ENCODE measurements at places on chromosomes 6 and 20.

- DNase-seq: no peak
Observed at GRCh38 chr6:40552941-40553340, 34.2 kb downstream of the LRFN2 start.

GRCh38 chr6:6494677-6495076, 93.8 kb upstream of the LY86 start:
- peak; percentile 60 for DNase-seq

- DNase-seq: no peak
Observed at GRCh38 chr6:46998436-46999017, 43.6 kb downstream of the ADGRF1 start.

DNA sequence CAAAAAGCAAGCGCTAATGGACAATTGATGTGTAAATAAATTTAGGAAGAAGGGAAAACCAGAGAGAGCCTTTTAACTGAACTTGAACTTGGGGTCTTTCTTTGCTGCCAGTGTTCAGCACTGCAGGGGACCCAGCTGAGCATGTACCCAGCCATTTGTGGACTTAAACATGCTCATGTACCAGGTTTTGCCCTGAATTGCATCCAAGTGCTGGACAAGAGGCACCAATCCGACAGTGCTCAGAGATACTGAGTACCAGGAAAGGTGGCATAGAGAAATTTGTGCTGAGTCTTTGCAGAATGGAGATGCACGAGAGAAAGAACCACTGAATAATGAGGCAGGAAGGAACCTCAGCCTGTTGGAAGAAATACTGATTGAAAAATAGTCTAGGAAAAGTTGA, 16.0 kb downstream of the AKAP12 start:
- no peak for DNase-seq

- DNase-seq: peak; percentile 31
Observed at GRCh38 chr6:150025201-150025917, at the start of gene RAET1L. RAET1L (minus strand) TSS chr6:150025532; CDS start chr6:150025471, 61 bp downstream.

- no peak for DNase-seq
Observed at GRCh38 chr6:151948002-151948743, 140.7 kb downstream of the ESR1 start.

DNA sequence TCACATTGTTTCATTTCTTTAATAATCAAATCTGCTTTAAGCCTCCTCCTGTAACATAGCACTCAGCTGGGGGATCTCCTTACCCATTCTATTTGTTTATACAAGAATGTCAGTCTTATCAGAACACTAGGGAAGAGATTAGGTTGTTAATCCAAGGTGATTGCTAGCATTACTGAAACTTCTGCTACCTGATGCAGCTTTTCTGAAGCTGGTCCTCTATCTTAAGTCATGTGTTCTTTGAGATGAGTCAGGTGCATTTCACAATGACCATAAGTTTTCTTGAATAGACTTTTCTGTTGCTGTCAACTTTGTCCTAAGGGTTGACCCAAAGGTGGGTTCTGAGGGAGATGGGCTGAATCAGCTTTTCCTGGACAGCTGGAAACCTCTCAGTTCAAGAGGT, 60.7 kb upstream of the SYNCRIP start:
- no peak for DNase-seq

DNA sequence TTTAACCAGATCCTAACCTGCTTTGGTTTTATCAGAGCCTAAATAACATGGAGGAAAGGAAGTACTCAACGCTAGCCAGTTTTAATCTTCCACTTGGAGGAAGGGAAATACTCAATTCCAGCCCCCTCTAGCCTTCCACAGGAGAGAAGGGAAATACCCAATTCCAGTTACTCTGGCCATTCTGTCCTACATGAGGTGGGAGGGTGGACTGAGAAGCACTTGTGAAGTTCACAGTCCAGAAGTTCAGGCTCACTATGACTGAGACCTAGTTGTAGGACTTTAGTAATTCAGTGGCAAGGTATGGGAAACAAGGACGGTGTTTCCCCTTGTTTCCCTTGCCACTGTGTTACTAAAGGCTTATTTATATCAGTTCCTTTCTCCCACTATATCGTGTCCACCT, 672.0 kb downstream of the RFPL4B start:
- DNase-seq: no peak

DNA sequence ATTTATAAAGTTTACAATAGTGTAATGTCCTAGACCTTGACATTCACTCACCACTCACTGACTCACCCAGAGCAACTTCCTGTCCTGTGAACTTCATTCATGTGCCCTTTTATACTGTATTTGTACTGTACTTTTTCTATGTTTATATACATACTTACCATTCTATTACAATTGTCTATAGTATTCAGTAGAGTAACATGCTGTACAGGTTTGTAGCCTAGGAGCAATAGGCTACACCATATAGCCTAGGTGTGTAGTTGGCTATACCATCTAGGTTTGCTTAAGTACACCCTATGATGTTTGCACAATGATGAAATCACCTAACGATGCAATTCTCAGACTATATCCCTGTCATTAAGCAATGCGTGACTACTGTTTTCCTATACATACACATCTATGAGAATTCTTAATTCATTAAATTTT, 17.5 kb downstream of the EDEM2 start:
- no peak for DNase-seq

GRCh38 chr6:145532361-145532760, 203.0 kb downstream of the EPM2A start:
- no peak for DNase-seq

- no peak for DNase-seq
Observed at GRCh38 chr6:9404351-9405146, 969.2 kb upstream of the SLC35B3 start.

DNA sequence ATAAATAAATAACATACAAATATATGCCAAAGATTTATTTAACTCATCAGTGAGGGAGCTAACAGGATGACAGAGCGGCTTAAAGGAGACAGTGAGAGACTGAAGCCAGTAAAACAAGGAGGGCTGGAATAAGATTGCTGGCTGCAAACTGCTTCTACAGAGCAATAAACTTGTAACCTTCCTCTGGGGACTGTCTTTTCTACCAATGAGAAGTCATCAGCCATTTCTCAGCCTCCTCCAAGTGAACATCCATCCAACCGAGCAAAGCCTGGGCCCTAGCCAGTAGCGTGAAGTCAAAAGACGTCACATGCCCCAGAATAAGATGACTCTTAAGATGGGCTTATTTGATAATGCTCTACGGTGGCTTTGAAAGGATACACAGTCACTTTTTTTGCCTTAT, 42.5 kb downstream of the CPXM1 start:
- DNase-seq: no peak

DNA sequence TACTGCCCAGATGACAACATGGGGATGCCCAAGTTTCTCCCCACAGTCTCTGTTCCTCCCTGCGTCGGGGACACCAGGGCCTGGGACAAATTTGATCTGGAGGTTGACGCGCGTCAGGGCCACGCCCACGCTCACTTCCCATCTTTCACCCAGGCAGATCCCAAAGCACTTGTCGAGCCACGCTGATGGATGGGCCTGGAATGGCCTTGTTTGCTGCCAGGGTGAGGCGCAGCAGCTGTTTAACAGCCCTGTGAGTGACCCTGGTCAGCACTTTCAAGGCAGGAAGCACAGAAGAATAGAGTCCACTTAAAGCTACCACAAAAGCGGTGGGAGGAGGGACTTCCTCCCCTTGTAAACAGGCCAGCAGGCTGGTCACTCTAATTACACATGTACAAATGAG, 324.7 kb upstream of the JARID2 start:
- peak; percentile 69 for DNase-seq

- no peak for DNase-seq
Observed at GRCh38 chr6:115512923-115513322, 547.8 kb downstream of the FRK start.

- DNase-seq: no peak
Observed at GRCh38 chr20:35226126-35226883, at the start of gene MMP24. MMP24 (plus strand) TSS chr20:35226690; CDS start chr20:35226739, 49 bp downstream.

- DNase-seq: no peak
Observed at GRCh38 chr6:116842459-116842858, 13.6 kb upstream of the GPRC6A start.

GRCh38 chr6:47446669-47447330, 30.8 kb upstream of the CD2AP start:
- DNase-seq: no peak

GRCh38 chr20:59948828-59949720, 8.9 kb downstream of the FAM217B start:
- DNase-seq: no peak

DNA sequence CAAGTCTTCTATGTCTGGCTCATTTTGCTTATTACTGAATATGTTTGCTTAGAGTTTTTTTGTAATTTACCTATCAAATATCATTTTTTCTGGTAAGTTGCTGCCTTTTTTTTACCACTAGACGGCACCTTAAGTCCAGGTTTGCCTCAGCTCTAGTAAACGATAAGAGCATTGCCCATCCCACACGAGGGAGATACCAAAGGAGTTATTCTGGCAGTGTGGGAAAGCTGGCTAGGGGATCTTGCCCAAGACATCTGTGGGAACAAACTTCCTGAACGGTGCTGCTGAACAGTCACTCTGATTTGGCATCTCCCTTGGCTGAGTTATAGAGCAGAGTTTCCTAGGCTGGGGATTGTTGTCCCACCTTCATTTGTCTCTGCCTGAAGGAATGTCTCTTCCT, 306.4 kb downstream of the COL12A1 start:
- DNase-seq: no peak

DNA sequence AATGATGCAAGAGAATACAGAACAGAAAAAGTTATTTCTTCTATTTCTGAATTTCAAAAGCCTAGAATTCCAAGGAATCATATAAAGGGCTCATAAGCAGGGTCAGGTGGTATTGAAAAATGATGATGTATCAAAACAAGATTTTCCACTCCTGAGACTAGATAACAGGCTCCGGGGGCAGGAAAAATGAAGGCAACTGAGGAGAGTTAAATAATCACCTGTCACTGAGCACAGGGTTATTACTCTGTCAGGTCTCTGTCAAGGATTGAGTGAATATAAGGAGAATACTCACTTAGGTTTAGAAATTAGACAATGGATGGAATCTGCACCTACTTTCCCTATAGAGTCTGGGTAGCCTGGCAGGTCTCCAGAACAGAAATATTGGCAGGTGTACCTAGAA, 76.1 kb upstream of the KHDRBS2 start:
- no peak for DNase-seq

DNA sequence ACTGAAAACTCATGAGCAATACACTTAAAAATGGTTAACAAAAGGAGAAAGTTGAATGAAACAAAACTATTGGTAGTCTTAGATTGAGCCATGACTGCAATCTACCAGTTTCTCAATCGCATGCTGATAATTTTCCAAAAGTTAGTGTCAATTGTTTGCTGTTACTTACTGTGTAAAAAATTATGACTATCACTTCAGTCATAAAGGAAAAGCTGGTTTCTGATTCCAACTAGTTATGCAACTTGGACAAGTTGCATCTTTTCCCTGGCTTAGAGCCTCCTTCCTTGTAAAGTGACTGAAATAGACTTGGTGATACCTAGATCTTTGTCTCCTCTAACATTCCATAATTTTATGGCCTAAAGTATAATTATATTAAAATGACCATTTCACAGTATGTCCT, 88.3 kb upstream of the PAK5 start:
- DNase-seq: no peak

DNA sequence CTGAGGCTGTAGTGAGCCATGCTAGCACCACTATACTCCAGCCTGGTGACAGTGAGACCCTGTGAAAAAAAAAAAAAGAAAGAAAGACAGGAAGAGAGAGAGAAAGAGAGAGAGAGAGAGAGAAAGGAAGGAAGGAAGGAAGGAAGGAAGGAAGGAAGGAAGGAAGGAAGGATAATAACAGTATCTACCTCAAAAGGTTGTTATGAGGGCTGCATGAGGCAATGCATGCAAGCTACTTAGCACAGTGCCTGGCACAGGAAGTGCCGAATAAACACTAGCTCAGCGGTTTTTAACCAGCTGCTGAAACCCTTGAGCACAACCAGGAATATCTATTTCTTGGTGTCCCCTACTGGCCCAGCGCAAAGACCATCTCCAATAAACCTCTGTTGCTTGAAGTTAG, 62.3 kb upstream of the TBC1D7 start:
- DNase-seq: no peak

GRCh38 chr6:110053395-110054240, 75.5 kb downstream of the GPR6 start:
- no peak for DNase-seq

- no peak for DNase-seq
Observed at GRCh38 chr20:34431168-34431567, 68.1 kb downstream of the ITCH start.

DNA sequence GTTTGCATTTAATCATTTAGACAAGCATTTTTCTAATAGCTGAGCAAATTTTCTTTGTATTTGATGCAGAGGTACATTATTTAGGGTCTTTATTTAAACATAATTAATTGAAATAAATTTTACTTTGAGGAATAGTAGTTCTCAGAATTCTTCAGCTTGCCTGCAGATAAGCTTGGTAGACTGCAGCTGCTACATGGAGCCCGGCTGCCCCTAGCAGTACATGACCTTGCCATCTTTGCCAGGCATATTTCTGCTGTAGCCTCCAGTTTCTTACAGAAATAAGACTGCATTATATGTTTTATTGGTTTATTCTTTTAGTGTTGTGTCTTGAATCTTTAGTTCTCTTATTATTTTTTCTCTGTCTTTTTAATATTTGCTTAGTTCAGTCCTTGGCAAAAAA, 396.8 kb downstream of the QKI start:
- no peak for DNase-seq

DNA sequence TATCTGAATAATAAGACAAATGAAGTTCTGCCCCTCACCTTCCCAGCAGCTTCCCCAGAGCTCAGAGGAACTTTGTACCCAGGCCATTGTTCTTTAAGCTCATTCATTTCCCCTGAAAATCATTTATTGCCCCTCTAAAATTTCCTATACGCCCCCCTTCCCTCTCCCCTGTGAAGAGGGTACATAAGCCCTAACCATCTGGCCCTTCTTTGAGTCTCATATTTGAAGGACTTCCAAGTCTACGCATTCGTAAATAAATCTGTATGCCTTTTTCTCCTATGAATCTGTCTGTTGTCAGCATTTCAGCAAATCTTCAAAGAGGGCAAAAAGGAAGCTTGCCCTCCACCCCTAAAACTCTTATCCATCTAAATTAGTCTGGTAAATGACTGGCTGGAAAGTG, 73.1 kb upstream of the DST start:
- DNase-seq: no peak

GRCh38 chr6:84093441-84094435, 60.2 kb downstream of the MRAP2 start:
- no peak for DNase-seq

DNA sequence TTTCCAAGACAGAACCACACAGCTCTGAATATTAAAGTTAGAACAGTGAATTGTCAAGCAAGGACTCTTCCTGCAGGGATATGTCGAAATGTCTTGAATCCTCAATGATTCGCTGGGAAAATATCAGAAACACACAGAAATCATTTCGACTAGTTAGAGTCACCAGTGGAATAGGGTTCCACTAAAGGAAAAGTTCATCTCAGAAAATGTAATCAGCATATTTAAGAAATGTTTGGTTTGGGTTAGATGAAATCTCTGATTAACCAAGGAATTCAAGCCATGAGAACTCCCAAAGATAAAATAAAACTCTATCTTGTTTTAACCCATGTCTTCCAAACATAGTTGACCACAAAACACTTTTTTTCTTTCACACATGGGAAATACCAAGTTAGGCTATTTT, 621.0 kb upstream of the NRSN1 start:
- no peak for DNase-seq
